SHP77 (cell line): ENCODE measurements at places on chromosomes 4 and X.

DNA sequence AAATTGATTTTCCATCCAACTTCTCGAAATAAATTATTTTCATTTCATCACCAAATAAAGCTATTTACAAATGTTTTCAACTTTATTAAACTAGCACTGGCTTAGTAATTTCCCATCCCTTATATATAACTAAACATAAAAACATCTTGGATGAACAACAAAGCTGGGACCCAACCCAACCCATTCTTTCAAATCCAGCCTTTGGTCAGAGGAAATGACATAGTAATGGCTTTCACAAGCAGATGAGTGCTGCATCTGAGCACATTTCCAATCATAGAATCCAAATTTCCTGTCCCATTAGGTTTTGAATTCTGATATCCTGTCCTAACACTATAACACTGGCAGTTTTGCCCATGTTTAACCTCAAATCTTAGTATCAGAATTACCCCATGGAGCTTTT, 7.9 kb upstream of the EMCN start:
- no peak for DNase-seq

- no peak for DNase-seq
Observed at GRCh38 chr4:104905546-104905945, 241.1 kb upstream of the TET2 start.

DNA sequence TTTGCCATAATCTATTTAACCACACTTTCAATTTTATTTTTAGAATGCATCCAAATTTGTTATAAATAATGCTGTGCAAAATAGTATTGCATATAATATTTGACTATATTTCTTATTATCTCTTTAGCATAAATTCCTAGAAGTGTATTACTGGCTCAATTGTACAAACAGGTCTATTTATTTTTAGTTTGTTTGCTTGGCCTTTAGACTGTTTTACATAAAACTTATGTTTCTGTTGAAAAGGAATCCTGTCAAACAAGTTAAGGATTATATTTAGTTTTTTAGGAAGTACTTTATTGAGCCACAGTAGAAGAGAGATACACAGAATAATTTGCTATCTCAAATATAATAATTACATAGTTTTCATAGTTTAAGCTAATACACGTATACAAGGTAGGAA, 413.8 kb downstream of the GBA3 start:
- DNase-seq = no peak

DNA sequence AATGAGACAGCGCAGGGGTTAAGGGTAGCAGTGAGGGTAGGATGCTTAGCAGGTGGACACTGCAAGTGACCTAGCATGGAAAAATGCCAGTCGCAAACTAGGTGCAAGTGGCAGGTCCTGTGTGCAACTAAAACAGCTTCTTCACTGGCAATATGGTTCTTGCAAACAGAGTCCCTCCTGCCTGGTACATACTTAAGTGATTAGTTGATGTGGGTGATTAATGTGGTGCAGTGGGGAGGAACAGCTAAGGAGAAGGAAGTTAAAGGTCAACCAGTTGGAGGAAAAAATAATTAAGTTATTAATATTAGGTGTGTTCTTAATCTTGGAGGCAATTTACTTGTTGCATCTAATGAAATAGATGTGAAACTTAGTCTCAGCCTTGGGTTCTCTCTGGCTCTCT, 121.6 kb upstream of the IGFBP7 start:
- no peak for DNase-seq

GRCh38 chr4:2067446-2068197, 8.5 kb downstream of the NAT8L start:
- no peak for DNase-seq

DNA sequence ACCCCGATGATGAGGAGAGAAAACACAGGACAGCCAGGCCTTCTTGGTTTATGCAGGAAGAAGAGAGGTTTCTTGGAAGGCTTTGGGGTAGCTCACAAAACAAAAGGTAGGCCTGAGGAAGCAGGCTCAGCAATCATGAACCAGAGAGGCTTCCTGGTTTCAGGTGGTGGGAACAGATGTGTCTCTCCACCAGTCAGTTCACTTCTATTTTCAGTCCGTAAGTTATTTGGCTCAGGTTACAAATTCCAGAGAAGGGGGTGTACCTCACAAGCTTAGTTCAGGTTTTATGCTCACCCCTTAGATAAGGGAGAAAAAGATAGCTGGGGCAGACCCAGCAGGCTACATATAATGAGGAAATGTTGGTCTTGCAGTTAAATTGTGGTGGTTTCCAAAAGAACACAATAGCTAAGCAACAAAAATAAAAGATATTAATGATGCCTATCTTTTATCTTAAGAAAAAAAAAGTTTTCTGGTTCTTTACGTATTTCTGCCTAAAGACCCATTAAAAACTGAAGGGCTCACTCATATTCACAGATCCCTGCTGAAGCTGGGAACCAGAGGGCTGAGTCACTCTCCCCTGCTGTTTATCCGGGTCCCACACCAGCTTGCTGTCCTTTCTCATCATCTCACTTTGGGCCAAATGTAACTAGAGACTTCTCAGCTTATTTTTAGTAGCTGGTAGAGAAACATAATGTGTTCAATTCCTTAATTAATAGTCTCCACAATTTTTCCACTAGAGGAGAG, 177.0 kb downstream of the CAMK2D start:
- DNase-seq = no peak

GRCh38 chr4:164725066-164725465, 28.9 kb upstream of the SMIM31 start:
- DNase-seq = no peak

DNA sequence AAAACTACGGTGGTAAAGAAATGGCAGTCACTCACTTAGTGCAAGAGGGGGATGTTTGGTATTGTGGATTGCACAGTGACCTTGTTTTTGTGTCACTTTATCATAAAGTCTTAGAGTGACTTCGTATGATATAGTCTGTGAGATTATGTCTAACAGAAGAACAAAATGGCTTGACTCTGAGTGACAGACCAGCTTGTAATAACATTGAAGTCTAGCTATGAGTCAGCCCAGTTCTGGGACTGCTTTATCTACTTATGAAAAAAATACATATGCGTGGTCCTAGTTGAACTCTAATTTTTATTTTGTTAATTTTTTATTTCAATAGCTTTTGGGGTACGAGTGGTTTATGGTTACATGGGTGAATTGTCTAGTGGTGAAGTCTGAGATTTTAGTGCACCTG, 20.0 kb downstream of the DCLK2 start:
- DNase-seq = no peak

DNA sequence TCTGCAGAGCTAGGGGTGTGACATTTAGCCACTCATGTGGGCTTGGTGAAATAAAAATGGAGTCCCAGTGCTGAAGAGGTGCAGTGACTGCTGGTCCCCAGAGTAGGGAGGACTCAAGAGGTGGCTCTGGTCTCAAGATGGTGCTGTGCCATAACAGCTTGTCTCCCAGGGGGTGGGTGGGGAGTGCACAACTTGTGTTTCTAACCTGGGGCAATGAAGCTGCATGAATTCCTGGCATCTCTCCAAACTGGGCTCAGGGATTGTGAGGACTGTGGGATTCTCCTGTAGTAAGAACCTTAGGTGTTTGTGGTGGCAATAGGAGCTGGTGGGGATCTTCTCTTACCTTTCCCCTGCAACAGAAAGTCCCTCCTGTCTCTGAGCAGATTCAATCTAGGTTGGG, 278.9 kb upstream of the SFRP2 start:
- DNase-seq = no peak

DNA sequence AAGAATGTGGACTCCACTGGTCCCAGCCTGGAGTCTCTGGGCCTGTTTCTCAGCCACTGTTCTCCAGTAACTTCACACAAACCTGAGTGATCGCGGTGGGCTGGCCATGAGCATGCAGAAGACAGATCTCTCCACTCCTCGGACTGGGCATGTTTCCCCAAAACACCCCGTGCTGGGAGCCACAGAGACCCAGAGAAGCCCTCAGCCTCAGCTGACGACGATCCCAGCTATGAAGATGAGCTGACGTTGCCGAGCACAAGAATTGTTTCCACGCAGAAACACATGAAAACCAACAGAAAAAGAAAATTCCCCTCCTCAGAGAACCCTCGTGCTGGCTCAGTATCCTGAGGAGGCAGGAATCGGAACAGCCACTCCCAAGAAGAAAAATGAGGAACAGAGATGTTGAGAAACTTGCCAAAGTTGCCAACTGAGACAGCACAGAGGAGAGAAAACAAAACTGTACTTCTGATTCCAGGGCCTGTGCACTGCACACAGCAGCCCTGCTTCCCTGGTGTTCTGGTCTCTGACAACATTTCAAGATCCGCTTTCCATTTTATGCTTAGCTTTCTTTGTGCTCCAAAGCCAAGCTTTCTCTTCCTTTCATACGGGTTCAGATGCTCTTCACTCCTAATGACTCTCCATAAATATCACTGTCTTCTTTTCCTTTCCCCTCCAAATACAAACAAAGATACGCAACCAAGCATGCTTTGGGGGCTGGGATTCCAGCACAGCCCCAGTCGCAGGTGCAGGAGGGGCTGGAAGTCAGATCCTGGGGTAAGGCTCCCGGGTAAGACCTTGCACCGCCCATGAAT, 81.4 kb downstream of the IRF2 start:
- no peak for DNase-seq

GRCh38 chr4:12488672-12489071, 995.5 kb downstream of the RAB28 start:
- DNase-seq = no peak

DNA sequence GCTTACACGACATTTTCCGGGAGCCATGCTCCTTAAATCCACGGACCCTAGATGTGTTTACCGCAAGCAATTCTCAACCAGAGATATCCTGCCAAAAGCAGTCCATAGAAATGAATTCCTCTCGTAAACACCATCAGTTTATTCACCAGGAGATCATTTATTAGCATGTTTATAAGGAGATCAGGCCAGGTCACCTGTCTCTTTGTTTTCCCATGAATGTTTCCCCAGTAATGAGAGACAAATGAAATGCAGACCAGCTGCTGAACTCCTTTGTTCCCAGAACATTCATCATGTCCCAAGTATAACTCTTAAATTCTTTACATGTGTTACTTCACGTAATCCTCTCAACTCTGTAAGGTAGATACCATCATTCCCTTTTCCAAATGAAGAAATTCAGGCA, 137.1 kb downstream of the DDX53 start:
- no peak for DNase-seq

DNA sequence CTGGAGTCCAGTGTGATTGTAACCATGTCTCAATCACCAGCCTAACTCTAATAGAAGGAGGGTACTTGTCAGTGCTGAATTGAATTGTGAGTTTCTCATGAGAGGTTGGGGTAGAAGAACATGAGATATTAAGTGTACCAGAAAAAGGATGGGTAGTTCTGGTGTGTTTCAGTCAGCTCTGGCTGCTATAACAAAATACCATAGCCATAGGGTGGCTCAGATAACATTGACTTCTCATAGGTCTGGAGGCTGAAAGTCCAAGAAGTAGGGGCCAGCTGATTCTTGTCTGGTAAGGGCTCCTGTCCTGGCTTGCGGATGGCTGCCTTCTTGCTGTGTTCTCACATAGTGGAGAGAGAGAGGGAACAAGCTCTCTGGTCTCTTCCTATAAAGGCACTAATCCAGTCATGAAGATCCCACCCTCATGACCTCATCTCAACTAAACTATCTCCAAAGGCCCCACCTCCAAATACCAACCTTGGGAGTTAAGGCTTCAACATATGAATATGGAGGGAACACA, 35.6 kb upstream of the STX18 start:
- no peak for DNase-seq

GRCh38 chr4:13103382-13104015, 380.6 kb downstream of the RAB28 start:
- DNase-seq = no peak

DNA sequence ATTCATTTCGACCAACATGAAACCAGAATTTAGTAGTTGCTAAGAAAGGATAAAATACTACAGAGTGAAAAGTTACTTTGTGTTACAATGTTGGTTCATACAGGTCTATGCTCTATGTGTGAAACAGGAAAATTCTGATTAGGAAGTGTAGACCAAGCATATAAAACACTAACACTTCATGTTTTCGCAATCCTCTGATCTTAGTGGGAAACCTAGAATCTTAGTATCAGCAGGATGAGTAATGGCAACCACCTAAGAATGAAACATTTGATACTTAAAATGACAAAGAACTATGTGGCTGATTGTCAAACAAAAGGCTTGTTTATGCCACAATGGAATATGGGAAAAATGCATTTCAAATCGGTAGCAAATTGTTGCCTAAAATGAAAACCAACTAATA, 116.1 kb downstream of the AMMECR1 start:
- DNase-seq = no peak

DNA sequence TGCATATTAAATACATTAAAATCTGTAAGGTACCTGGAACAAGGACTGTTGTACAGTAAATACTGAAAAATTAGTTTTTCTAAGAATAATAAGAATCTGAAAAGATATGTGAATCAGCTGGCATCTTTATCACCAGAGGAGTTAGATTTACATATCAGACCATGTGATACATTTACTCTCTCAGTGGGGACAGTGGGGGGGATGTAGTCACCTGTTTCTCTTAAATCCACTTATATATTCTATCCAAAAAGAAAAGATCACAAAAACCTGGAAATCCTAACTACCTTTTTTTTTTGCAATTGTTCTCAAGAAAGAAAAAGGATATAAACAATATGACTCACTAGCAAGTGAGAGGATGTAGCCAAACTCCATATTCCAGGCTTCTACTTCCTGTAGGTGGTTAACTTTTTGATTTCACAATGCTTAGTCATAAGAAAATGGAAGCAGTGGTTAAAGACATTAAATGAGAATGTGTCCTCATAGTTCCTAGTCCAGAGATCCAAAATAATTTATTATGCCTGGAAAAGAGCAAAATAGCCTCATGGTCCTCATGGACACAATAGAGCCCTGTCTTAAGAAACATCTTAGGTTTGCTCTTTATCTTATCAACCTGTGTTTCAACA, 22.5 kb upstream of the MYOZ2 start:
- no peak for DNase-seq

GRCh38 chr4:7367406-7367805, 67.3 kb downstream of the PSAPL1 start:
- no peak for DNase-seq

DNA sequence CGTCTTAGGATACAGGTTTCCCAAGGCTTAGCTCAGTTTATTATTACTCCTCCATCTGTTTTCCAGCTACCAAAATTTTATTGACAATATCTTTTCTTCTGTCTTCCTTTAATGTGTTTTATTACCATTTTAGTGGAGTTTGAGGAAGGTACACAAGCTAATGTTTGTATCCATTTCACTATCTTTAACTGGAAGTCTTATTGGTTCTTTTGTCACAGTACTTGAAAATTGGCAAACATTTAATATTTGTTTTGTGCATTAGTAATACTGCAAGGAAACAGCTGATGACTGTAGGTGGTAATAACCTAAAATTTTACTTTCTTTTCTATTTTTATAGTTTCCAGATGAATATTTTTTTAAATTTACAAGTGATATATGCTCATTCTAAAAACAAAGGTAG, 9.3 kb upstream of the ARL9 start:
- no peak for DNase-seq

DNA sequence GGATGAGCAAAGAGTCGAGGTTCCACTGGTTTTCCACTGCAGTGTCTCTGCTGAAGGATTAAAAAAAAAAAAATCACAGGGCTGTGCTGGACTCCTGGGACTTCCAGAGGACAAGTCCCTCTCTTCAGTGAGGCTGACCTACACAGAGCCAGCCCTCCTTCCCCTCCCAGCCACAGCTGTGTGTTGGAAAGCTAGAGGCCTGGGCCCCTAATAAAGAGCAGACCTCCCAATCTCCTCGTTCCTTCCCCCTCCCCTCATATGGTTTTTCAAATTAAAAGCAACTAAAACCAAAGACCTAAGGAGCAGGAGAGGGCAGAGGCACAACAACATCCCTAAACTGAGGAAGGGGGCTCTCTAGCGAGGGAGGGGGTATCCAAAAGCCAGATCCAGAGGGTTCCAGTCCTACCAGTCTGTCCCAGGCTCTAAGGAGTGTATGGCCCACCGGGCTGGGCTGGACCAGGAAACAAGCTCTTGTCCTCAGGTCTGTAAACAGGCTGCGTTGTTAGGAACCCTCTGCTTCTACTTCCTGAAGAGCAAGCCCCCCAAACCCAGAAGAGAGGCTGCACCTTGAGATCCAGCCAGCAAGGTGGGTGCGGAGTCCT, 4.0 kb upstream of the PDGFRA start:
- DNase-seq = no peak
